Stimulated activated naive CD4-positive, alpha-beta T cell (primary cell): ENCODE measurements at places on chromosomes 12 and 14.

- DNase-seq, result no peak
Observed at GRCh38 chr12:2641207-2641606, 153.6 kb upstream of the FKBP4 start.

- no peak for DNase-seq
Observed at GRCh38 chr12:40106202-40106533, 287 bp upstream of the SLC2A13 start.

DNA sequence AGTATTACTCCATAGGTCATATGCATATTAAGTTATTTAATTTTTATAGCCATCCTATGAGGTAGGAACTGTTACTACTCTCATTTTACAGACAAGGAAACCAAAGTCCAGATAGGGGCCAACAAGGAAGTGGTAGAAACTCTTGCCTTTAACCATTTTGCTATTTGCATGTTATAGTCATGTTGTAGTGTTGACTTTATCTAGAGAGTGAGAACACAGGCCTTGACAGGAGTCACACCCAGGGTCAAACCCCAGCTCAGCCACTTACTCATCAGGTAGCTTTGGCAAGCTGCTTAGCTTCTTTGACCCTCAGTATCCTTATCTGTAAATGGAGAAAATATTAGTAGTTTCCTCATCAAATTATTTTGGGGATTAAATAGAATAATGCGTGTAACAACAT lies 156.2 kb downstream of the CAND1 start:
- DNase-seq, result no peak

DNA sequence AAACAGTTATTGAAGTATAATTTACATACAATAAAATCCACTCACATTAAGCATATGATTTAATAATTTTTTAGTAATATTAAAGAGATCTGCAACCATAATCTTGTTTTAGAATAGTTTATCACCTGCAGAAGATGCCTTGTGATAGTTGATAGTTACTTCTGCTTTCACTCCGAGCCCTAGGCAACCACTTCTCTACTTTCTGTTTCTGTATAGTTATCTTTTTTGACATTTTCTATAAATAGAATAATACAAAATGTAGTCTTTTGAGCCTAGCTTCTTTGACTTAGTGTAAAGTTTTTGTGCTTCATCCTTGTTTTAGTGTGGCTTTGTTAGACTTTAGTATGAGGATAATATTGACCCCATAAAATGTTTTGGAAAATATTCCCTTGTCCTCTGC lies 111.0 kb downstream of the MNAT1 start:
- DNase-seq, result no peak

GRCh38 chr12:6773590-6774351 lies 1.5 kb downstream of the LAG3 start:
- DNase-seq, result no peak

DNA sequence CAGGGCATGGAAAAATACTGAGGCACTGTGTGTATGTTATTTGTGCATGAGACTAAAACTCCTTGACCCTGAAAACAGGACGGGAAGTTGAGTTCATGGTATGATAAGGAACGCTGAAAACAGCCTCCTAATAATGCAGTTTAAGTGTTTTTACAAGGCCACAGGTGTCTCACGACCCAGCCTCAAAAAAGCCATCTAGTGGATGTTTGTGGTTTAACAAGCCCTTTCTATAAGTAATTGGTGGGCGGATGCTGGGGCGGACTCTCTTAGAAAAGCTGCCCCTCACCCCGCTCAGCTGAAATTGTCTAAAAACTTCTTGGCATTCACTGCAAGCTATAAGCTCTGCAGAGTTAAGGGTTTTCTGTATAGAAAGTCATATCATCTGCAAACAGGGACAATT lies 184.5 kb downstream of the NUBPL start:
- DNase-seq, result no peak

GRCh38 chr12:96350982-96351381 lies 49.3 kb downstream of the CDK17 start:
- no peak for DNase-seq

DNA sequence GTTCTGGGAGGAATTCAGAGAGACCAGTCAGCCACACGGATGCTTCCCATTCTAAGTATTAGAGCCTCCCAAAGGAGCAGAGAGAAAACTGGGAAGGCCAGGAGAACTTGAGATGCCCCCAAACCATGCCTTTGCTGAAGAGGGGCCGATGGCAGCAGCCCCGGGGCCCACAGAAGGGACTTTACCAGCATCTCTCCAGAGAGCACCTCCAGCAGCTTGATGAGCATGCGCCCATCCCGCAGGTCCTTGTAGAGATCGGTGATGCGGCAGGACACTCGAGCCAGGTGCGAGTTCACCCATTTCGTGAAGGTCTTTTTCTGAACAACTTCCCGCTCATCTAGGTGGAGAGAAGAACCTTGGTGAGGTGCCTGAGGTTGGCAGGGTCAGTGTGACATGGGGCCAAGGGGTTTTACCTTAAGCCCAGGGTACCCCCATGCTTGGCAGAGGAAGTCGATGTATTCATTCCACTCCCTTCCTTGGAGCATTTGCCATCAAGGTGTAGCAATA lies 74.9 kb downstream of the SPTB start:
- DNase-seq, result no peak

DNA sequence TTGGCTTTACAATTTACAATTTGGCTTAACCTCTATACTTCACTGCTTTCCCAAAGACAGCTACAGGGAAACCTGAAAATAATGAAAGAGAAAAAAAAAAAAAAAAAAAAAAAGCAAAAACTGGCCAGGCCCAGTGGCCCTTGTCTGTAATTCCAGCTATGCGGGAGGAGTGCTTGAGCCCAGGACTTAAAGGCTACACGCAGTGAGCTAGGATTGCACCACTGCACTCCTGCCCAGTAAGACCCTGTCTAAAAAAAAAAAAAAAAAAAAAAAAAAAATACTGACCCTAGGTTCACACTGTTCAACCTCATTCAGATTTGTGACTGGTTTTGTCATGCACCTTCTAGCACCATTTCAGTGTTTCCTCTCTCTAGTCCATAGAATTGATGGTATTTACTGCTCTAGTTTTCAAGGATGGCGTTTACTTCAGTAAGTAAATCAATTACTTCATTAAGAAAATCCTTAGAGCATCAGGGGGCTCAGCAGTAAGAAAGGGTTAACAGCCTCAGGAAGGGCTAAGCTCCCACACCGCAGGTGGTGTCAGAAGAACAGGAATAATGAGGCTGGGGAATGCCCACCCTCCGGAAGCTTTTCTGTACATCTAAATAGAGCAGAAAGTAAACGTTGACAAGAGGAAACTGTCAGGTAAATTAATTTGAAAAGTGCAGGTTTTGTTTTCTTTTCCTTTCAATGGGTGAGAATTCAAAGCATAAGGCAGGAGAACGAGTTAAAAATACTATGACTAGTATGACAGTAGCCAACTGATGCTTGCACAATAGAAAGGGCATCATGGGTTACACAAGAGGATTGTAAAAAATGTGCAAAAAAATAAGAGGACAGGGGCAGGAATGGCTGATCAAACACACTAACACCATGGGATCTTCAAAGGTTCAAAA lies 115.0 kb upstream of the MDM1 start:
- no peak for DNase-seq

DNA sequence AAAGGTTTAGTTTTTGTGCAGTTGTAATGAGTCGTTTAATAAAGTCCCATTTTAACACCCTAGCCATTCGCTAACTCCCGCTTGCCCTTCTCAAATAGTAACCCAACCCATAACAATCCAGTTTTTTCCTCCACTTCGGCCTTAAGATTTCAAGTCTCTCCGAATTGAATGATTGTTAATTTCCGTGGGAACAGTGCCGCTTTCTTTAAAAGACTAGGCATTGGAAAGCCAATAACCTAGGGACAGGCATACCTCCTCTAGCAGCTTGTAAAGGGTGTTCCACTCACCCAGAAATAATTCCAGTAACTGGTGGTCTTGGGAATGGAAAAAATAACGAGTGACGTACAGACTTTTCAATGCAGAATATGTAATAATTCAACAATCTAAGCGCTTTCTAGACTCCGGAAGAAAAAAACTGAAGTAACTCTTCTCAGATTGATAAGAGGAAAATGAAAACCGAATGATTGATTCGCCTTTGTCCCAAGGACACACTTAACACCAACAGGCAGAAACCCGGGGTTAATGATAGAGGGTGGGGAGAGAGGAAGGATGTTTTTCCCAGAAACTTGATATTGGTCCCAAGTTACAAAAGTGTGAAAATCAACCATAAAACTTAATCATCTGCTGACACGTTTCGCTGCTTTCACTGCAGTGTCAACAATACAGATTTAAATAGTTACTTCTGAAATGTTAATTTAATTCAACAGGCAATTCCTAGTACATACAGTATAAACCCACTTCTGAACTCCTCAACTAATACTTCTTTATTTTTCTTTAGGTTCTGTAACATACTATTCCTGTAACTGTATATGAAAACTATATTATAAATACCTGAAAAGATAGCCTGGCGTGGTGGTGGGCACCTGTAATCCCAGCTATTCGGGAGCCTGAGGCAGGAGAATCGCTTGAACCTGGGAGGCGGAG lies 1.0 kb upstream of the SINHCAF start:
- DNase-seq, result no peak

GRCh38 chr12:109642506-109643132 lies 69.0 kb downstream of the MVK start:
- DNase-seq, result no peak

- DNase-seq, result no peak
Observed at GRCh38 chr14:33420051-33420627, 481.5 kb downstream of the NPAS3 start.

DNA sequence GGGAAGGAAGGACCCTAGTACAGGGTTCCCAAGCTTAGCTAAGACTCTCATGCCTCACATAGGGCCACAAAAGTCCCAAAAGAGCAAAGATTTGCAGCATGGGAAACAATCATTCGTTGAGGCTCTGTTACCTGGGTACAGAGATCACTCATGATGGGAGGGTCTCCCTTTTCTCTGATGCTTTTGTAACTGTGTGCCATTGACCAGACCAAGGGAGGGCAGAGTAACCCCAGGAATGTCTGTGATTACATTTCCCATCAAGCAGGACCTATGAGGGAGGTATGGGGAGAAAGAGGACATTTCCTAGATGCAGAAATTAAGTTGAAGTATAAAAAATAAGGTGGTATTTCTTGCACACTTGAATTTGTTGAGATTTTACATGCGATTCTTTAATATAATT lies 16.4 kb upstream of the DLGAP5 start:
- no peak for DNase-seq

DNA sequence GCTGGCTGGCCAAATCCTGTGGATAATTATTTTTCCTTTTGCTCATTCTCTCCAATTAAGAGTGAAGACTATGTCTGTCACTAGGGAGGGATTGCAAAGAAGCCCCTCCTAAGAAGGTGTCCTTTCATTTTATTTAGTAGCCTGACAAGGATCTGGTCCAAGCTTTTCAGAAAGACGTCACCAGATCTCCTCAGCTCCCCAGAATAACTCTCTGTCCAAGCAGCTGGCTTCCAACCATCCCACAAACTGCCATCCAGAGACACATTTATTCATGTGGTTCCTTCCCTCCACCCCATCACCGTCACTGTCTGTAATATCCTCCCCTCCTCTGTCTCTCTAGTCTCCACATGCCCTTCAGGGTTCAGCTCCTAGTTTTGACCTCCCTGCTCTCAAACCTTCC lies 69.9 kb downstream of the PPM1H start:
- DNase-seq, result no peak

GRCh38 chr14:54818201-54819133 lies 84.2 kb downstream of the GCH1 start:
- DNase-seq, result no peak

GRCh38 chr12:110690127-110690430 lies 1.2 kb upstream of the HVCN1 start:
- no peak for DNase-seq

GRCh38 chr12:101775816-101776215 lies 36.6 kb upstream of the SYCP3 start:
- DNase-seq, result no peak

DNA sequence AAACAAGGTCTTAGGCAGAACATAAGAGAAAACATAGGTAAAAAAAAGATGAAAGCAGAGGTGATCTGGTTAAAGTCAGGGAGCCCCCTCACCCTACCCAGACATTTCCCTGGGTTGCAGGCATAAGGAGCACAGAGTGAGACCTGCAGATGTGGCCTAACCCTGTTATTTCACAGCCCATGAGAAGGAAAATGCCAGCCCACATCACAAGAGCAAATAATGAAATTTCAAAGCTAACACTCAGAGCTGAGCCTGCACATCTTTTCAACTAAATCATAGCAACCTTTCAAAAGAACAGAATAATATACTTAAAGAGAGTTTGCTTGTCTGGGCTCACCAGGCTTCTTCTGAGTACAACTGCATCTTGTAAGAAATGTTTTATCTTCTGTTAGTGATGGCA lies 295.4 kb downstream of the RPAP3 start:
- DNase-seq, result peak; percentile 53

- no peak for DNase-seq
Observed at GRCh38 chr14:73424453-73424852, 33.9 kb downstream of the NUMB start.

GRCh38 chr12:122028165-122028904 lies 6.7 kb downstream of the BCL7A start:
- DNase-seq, result no peak

GRCh38 chr12:72612171-72612570 lies 340.0 kb downstream of the TRHDE start:
- DNase-seq, result no peak

DNA sequence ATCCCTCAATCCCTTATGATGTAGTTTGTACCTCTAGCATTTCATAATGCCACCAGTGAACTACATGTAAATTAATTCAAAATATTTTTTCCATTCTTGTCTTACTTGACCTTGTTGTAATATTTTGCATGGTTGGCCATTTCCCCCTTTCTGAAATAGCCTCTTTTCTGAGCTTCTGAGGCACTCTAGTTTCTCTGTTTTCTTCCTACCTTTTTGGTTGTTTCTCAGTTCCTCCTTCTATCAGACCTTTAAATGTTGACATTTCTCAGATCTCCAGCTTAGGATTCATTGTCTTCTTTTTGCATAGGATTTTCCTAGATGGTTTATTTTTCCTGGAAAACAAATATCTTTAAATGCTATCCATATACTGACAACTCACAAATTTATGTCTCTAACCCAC lies 9.8 kb upstream of the RMST start:
- DNase-seq, result no peak

GRCh38 chr12:44034906-44035305 lies 199.0 kb downstream of the TMEM117 start:
- DNase-seq, result no peak

DNA sequence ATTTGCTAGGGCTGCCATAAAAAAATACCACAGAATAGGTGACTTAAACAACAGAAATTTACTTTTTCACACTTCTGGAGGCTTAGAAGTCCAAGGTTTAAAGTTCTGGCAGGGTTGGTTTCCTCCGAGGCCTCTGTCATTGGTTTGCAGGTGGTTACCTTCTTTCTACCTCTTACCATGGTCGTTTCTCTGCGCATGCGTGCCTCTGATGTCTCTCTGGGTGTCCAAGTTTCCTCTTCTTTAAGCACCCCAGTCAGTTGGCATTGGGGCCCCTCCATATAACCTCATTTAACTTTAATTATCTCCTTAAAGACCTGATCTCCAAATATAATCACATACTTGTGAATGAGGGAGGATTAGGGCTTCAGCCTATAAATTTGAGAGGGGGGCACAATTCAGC lies 103.2 kb downstream of the SLC15A5 start:
- DNase-seq, result no peak

GRCh38 chr14:77098529-77099353 lies 683 bp downstream of the CIPC start:
- peak; percentile 36 for DNase-seq

- DNase-seq, result no peak
Observed at GRCh38 chr12:83700838-83701237, 1014.1 kb downstream of the TMTC2 start.
